ENCODE measurements at places on chromosomes 5 and 9.

GRCh38 chr5:65087154-65087553, 318.4 kb downstream of the CWC27 start:
- no peak for DNase-seq

DNA sequence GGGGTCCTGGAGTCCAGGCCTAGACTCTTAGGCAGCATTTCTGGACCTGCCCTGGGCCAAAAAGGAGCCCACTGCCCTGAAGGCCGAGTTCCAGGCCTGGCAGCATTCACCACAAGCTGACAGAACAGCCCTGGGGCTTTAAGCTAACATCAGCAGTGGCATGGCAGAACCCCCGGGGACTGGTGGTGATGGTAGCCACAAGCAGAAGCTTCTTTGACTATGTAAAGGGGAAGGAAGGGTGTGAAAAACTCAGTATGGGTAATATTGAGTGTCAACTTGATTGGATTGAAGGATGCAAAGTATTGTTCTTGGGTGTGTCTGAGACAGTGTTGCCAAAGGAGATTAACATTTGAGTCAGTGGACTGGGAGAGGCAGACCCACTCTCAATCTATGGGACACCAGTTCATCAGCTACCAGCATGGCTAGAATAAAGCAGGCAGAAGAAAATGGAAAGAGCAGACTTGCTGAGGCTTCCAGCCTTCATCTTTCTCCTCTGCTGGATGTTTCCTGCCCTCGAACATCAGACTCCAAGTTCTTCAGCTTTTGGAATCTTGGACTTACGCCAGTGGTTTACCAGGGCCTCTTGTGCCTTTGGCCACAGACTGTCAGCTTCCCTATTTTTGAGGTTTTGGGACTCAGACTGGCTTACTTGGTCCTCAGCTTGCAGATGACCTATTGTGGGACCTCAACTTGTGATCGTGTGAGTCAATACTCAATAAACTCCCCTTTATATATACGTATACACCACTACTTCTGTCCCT, 661.0 kb upstream of the C9orf72 start:
- DNase-seq, result no peak

- DNase-seq, result no peak
Observed at GRCh38 chr5:137078171-137078665, 420.9 kb downstream of the SPOCK1 start.

DNA sequence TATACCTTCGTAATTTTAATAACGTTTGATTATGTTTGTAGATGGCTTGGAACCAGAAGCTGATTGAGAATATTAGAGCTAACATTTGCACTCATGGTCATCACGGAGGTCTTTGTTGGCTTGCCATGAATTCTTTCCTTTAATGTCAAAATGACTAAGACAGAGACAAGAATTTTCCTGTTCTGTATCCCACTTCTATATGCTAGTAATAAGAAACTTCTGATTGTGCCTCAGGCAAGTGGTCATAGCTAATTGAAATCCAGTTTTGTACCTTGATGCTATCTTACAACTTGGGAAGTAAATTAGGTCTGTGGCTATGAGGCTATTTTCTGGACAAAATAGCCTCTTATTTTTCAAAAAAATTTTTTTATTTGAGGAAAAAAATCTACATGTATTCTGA, 167.6 kb downstream of the RANBP17 start:
- DNase-seq, result no peak

DNA sequence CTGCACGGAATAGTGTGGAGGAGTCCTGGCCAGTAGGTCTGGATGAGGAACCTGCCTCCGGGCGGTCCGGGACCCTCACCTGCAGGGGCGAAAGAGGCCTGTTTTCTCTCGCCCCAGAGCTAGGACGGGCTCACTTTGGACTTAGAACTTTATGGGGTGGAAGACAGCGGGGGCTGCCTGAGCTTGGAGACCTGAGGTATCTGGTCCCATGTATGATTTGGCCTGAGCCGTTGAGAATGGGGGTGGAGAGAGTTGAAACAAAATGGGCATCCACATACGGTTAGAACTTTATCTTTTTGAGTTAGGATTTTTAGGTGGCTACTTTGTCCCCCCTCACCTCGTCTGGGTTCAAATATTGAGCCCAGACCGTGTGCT, 681 bp upstream of the ETF1 start:
- DNase-seq, result no peak

DNA sequence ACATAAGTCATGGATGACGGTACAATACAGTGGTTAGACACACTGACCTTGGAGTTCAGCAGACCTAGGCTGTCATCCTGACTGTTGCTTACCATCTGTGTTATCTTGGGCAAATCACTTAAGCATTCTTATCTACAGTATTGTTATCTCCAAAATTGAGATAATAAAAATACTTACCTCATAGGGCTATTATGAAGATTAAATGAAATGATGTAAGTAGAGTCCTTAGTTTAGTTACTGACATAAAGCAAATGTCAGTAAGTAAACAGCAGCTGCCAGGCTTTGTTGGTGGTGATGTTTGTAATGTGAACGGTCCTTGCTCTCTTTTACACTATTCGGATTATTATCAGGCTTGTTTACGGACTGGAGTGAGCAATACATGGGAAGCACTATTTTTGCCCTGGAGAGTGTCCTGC, 107.3 kb upstream of the DPYSL3 start:
- DNase-seq, result no peak

DNA sequence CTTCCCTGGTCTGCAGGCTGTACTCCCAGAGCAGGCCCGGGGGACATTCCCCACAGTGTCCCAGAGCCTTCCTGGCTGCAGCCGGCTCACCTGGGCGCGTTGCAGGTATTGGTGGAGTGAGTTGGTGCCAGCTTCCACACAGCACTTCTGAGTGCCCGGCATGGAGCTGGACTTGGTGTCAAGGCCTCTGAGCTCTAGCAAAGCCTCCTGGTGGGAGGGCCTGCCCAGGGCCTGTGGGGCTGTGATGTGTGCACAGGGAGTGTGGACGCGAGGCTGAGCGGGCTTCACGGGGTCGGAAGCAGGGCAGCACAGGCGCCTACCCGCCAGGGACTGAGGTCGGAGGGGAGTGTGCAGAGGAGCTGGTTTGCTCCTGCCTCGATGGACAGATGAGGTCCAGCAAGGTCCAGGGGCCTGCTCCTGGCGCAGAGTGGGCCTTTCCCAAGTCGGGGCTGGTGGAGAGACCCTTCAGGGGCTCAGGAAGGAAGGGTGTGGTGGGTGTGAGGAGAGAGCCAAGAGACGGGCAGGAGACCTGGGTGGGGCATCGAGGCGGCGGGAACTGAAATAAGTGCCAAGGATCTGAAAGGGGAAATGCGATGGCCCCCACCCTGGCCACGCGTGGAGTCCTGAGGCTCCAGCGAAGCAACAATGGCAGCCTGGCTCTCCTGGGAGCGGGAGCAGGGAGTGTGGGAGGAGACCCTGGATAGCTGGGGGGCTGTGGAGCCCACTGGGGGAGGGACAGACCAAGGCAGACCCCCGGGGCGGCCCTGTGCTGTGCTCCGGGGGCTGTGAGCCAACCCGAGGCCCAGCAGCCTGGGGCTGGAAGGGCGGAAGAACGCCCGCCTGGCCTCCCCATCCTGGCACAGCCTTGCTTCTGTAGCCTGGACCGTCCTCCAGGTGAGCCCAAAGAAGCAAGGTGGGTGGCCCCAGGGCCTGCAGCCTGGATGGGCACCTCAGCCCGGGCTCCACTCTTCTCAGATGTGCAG, 78.4 kb downstream of the RXRA start:
- no peak for DNase-seq

GRCh38 chr9:78698371-78698770, 401.4 kb downstream of the PSAT1 start:
- DNase-seq, result no peak

DNA sequence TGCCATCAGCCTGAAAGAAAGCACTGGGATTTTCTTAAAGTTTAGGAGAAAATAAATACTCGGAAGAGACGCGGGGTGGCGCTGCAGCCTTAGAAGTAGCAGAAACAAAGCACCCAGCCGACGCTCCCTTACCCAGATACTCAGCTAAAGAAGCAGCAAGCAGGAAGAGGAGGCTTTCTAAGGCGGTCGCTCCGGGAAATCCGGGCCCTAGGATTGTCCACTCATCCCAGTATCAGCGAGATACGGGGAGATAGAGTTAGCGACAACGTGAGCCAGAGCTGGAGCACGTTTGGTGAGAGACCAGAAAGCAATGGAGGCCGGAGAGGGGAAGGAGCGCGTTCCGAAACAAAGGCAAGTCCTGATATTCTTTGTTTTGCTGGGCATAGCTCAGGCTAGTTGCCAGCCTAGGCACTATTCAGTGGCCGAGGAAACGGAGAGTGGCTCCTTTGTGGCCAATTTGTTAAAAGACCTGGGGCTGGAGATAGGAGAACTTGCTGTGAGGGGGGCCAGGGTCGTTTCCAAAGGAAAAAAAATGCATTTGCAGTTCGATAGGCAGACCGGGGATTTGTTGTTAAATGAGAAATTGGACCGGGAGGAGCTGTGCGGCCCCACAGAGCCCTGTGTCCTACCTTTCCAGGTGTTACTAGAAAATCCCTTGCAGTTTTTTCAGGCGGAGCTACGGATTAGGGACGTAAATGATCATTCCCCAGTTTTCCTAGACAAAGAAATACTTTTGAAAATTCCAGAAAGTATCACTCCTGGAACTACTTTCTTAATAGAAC, at the start of gene PCDHB2:
PCDHB2 (plus strand) TSS at position 135 of the 782 bp plus-strand sequence; CDS start at position 311, 176 bp downstream.
- peak; percentile 34 for DNase-seq

GRCh38 chr5:92548346-92548745, 1032.7 kb downstream of the NR2F1-AS1 start:
- no peak for DNase-seq

DNA sequence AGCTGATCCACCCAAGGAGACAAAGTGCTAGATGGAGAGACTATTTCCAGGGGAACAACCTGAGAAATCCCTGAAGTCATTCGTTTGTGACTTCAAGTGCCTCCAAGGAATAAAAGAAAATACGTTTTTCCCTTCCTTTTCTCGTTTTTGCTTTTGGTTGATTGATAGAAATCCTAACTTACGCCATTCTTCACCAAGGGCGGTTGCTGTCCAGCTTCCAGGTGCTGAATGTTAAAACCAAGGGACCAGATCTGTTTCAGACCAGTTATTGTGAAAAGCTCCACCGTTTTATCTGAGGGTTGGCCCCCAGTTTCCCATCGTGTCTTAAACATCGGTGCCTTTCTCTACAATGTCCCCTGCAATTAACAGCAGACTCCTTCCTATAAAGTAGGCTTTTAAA, 600.7 kb upstream of the SGCD start:
- no peak for DNase-seq

DNA sequence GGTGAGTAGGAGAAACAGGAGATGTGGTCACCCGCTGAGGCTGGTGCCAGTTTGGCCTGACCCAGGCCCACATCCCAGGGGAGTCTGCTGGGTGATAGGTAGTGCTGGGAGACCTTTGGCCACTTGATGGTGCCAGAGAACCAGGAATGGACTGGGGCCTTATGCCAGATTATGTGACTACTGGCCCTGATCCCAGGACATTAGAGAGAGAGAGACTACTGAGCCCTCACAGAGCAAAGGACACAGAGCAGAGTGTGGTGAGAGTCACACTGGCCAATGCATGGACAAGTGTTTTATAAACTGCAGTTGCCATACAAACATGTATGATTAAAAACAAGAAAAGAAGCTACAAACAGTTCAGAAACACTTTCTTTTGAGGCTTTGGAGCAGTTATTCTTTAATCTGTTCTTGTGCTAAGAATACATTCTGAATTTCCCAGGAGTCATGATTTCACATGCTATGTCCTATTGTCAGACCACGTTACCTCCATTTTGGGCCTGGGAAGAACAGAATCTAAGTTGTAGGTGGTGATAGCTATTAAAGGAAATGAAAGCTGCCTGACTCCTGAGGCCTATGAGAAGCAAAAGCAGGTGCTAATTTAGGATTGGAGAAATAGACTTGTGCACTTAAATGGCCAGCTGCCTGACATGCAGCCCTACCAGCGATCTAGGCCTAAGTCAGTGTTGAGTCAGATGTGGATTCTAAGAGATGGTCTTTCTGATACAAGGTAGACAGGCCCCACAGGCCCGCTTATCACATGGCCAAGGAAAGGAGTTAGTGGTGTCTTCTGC, 32.6 kb upstream of the TMOD1 start:
- no peak for DNase-seq

- DNase-seq, result no peak
Observed at GRCh38 chr5:125367702-125368101, 621.3 kb upstream of the ZNF608 start.

DNA sequence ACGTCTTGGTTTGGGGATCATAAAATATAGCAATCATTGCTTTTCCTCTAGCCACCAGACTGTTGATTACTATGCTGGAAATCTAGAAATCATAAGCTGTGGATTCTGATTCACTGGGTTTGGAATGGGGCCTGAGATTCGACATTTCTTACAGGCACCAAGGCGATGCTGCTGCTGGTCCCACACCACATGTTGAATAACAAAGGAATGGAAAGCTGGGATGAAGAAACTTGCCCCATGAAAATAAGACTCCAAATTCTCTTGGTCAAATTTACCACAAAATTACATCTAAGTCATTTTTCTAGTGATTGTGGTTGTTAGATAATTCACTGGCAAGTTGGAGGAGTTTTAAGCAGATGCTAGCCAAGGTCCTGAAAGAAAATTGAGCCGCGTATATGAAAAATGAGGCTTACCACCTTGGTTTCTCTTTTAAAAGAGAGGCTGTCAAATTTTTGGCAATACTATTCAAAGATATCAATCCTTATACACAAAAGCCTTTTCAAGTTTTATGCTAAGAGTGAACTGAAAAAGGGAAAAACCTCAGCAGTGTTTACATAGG, 23.0 kb upstream of the MEIKIN start:
- DNase-seq, result no peak

- DNase-seq, result no peak
Observed at GRCh38 chr9:120775859-120776258, 17.4 kb downstream of the FBXW2 start.

GRCh38 chr5:91222482-91222881, 160.6 kb downstream of the ARRDC3 start:
- DNase-seq, result no peak
